AG20443 (cell line): ENCODE measurements at places on chromosomes 2 and 18.
A peak's percentile ranks its signal among the peaks of the same experiment; 100 is the strongest.

DNA sequence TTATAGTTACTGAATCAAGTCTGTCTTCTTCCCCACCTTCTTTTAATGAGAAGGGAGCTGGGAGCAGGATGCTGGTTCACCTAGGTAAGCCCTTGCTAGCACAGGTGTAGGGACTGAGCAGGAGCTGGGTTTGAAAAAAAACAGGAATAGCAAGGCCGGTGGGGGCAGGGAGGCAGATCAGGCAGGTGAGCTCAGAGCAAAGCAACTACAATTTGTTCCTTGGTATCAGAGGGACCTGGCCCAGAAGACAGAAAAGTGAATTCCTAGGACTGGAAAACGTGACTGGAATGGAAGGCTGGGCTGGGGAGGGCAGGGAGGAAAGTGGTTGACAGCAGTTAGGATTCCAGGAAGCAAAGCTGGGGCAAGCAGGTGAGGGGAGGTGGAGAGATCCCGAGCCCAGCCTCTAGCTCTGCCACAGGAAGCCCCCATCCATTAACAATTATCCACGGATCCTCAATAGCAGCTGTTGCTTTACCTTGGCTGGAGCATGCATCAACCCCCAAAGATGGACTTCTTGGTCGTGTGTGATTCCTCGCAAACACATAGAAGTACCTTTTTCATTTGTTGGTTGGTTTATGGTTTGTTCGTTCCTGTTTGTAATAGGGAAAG lies 118.4 kb downstream of the LNPK start:
- no peak for DNase-seq

- DNase-seq = no peak
Observed at GRCh38 chr18:36064027-36064808, 3.1 kb downstream of the RPRD1A start.

GRCh38 chr18:42100248-42100647 lies 145.2 kb downstream of the PIK3C3 start:
- no peak for DNase-seq

GRCh38 chr2:178275600-178275999 lies 81.3 kb downstream of the OSBPL6 start:
- no peak for DNase-seq

GRCh38 chr2:111042261-111042660 lies 78.5 kb upstream of the BCL2L11 start:
- DNase-seq = no peak

DNA sequence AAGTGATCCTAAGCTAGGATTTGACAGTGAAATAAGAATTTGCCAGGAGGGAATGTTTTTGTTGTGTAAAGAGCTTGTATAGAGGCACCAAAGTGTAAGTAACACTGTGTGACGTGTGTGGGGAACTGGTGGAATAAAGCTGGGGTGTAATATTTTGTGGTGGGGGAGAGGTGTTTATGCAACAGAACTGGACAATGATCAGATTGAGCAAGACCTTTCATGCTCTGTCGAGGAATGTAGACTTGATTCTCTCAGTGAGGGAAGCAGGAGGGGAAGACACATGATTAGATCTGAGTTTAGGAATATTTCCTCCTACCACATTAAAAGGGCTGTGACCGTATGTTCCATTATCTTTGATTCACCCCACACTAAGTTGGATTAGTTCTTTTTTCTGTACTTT lies 43.6 kb downstream of the EFEMP1 start:
- peak; percentile 44 for DNase-seq
